ENCODE measurements at places on chromosomes 1 and 21. TPM values are rescaled to one million over a fixed set of nuclear protein-coding genes. Genes with fewer than 3 reads are reported as not detected.

SMYD3 gene
- 17.1 TPM for total RNA-seq

WNT2B gene
- total RNA-seq, result not detected

TDRD10 gene
- total RNA-seq, result not detected

KCNJ6 gene
- not detected for total RNA-seq

IFI6 gene
- total RNA-seq, result 321 TPM

All from activated CD4-positive, alpha-beta T cell treated with anti-CD3 and anti-CD28 coated beads, Interleukin-2, amount 10 ng/mL, durations not matched to agents 7 days and 5 days (primary cell).